Chondrocyte (in vitro differentiated cells): ENCODE measurements at places on chromosomes 7 and 10. TPM values are rescaled to one million over a fixed set of nuclear protein-coding genes. Genes with fewer than 3 reads are reported as not detected.

MRC1 gene
- total RNA-seq: 0.07 TPM in 1 of 3 replicates, not detected in the others

CYP2E1 gene
- 2.7 to 6.3 TPM (median 2.7 TPM) in 3 replicates for total RNA-seq

CPA2 gene
- not detected in 3 replicates for total RNA-seq

VWDE gene
- total RNA-seq: not detected in 3 replicates

C7orf57 gene
- not detected in 3 replicates for total RNA-seq

GAD2 gene
- total RNA-seq: not detected in 3 replicates

FRMPD2 gene
- total RNA-seq: not detected in 3 replicates

SPOCK2 gene
- total RNA-seq: 0.32 to 1.4 TPM (median 0.80 TPM) in 3 replicates

NUTM2E gene
- 0.52 to 0.80 TPM (median 0.74 TPM) in 3 replicates for total RNA-seq

CPED1 gene
- total RNA-seq: 2.8 to 4.9 TPM (median 4.0 TPM) in 3 replicates

ABCB1 gene
- not detected in 3 replicates for total RNA-seq
